ENCODE measurements at places on chromosomes 7 and 10. TPM values are rescaled to one million over a fixed set of nuclear protein-coding genes. Genes with fewer than 3 reads are reported as not detected.

The RELN gene
- 0.10 TPM for total RNA-seq

The RFC2 gene
- total RNA-seq = 56.2 TPM

The MYO1G gene
- 0.41 TPM for total RNA-seq

DNA sequence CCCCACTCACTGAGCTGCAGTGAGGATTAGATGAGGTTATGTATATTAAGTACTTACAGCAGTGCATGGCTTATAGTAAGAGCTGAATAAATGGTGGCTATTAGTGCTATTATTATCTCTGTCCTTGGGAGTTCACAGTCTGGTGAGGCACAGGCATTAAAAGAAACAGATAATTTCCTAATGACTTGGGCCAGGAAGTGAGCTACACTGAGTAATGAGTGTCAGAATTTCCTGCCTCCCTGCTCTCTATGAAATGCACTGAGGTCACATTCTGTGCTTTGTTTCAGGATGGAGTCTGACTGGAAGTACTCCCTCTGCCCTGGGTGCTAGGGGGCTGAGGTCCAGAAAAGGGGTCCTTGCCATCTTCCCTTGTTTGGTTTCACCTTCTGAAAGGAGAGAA, 48.7 kb upstream of the LOXL4 start:
- no peaks in the 10 kb centered on the region for H3K4me1 ChIP-seq
- no peaks in the 10 kb centered on the region for H3K27me3 ChIP-seq
- no peak overlapping the region for H3K27ac ChIP-seq

The RAMP3 gene
- 0.13 TPM for total RNA-seq

DNA sequence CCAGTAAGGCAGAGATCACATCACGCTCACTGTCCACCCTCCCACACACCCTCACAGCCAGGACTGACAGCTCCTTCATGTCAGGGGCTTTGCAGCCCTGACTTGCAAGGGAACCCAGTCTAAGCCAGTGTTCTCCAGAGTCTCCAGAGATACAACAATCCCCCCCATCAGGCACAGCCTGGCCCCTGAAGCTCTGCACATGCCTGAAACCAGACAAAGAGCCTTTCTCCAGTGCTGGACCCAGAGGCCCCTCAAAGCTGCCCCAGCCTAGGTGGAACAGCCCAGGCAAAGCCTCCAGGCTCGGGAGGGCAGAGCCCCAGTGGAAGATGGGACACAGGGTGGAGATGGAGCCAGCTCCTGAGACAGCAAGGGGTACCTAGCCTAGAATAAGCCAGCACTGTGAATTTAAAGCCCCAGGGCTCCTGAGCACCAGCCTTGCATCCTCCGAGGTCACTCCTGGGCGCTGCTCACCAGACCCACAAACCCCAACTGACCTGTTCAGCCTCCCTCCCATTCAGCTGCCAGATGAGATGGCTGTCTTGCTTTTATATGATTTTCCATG, 50.2 kb downstream of the GRID1 start:
- H3K4me1 ChIP-seq = no peaks in the 10 kb centered on the region
- no peak overlapping the region for H3K4me3 ChIP-seq
- 0 out of 2 replicates have a peak, but pooled peaks cover 4% of the 10 kb centered on the region for H3K27me3 ChIP-seq
- no peak for DNase-seq
- no peaks in the 10 kb centered on the region for H3K36me3 ChIP-seq
- no peak overlapping the region for H3K27ac ChIP-seq

GRCh38 chr7:71323726-71324125, 191.8 kb downstream of the GALNT17 start:
- H3K4me1 ChIP-seq = no peaks in the 10 kb centered on the region
- no peaks in the 10 kb centered on the region for H3K27me3 ChIP-seq
- DNase-seq = no peak
- H3K36me3 ChIP-seq = no peaks in the 10 kb centered on the region

- no peaks in the 10 kb centered on the region for H3K27me3 ChIP-seq
- H3K27ac ChIP-seq = no peak overlapping the region
- peaks cover 4% of the 10 kb centered on the region for H3K4me1 ChIP-seq
- no peak for DNase-seq
Measured at GRCh38 chr10:24341371-24341770, 132.4 kb downstream of the KIAA1217 start.

DNA sequence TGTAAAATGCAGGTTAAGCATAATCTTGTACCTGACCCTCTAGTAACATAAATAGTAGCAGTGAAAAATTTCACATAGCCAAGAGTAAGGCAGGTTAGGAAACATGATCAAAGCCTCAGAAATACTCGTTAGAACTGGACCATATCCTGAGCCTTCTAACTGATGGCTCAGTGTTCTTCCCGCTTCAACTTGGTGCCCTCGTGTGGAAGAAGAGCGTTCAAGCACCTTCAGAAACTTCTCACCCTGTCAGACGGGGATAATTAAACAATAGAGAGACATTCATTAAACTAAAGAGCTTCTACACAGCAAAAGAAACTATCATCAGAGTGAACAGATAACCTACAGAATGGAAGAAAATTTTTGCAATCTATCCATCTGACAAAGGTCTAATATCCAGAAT, 124.5 kb downstream of the MYOF start:
- no peak overlapping the region for H3K27ac ChIP-seq
- DNase-seq = no peak
- H3K27me3 ChIP-seq = no peaks in the 10 kb centered on the region
- H3K36me3 ChIP-seq = peaks cover 74% of the 10 kb centered on the region
- H3K4me3 ChIP-seq = no peak overlapping the region
- no peaks in the 10 kb centered on the region for H3K4me1 ChIP-seq

GRCh38 chr7:132406039-132406438, 170.2 kb downstream of the PLXNA4 start:
- no peak overlapping the region for H3K27ac ChIP-seq
- DNase-seq = no peak
- H3K36me3 ChIP-seq = no peaks in the 10 kb centered on the region
- H3K27me3 ChIP-seq = peaks cover 5% of the 10 kb centered on the region
- H3K4me3 ChIP-seq = no peak overlapping the region
- H3K4me1 ChIP-seq = no peaks in the 10 kb centered on the region

DNA sequence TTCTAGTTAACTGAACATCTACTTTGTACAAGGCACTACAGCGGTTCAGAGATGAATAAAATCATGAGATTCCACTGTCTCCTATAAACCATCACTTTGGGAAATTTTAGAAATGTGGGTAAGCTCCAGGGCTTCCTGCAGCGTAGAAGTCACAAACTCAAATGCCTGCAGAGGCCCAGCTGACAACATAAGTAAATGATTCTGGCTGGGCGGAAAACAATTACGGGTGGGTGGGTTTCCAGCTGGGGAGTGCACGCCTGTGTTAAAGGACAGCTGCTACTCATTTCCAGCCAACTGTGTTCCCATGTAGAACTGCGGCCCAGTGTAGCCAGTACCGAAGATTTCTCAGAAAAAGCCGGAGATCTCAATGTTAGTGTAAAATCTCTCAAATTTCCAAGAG, 69.5 kb upstream of the ATRNL1 start:
- no peaks in the 10 kb centered on the region for H3K36me3 ChIP-seq
- H3K4me3 ChIP-seq = no peak overlapping the region
- H3K27me3 ChIP-seq = no peaks in the 10 kb centered on the region
- no peak overlapping the region for H3K27ac ChIP-seq

- no peak for DNase-seq
- no peaks in the 10 kb centered on the region for H3K36me3 ChIP-seq
- H3K4me3 ChIP-seq = no peak overlapping the region
- no peaks in the 10 kb centered on the region for H3K27me3 ChIP-seq
- no peak overlapping the region for H3K27ac ChIP-seq
- no peaks in the 10 kb centered on the region for H3K4me1 ChIP-seq
Measured at GRCh38 chr7:11951909-11952308, 119.9 kb upstream of the THSD7A start.

DNA sequence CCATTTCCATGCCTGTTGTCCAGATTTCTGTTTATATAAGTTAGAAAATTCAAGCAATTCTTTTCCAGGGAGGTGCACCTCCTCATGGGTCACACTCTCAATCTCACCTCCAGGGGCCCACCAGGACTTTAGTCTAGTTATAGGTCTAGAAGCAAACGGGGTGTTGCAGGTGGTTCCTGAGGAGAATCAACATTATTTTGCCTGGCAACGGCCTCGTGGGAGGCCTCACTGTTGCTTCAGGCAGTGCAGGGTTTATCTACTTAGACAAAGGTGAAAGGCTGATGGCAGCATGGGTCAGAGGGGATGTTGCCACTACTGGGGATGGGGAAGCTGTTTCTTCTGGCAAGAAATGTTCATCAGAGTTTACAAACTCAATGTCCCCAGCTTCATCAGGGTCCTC, 56.7 kb upstream of the LRRC18 start:
- no peaks in the 10 kb centered on the region for H3K4me1 ChIP-seq
- H3K27me3 ChIP-seq = no peaks in the 10 kb centered on the region
- no peak overlapping the region for H3K27ac ChIP-seq
- H3K4me3 ChIP-seq = no peak overlapping the region
- DNase-seq = no peak
- H3K36me3 ChIP-seq = no peaks in the 10 kb centered on the region
